ENCODE measurements at places on chromosomes 4 and X. TPM values are rescaled to one million over a fixed set of nuclear protein-coding genes. Genes with fewer than 3 reads are reported as not detected.

GRCh38 chr4:111187108-111187507 lies 564.2 kb upstream of the PITX2 start:
- peak; percentile 38 for DNase-seq

- peak; percentile 18 for DNase-seq
Observed at GRCh38 chrX:4787971-4788370, 1074.5 kb upstream of the PRKX start.

DNA sequence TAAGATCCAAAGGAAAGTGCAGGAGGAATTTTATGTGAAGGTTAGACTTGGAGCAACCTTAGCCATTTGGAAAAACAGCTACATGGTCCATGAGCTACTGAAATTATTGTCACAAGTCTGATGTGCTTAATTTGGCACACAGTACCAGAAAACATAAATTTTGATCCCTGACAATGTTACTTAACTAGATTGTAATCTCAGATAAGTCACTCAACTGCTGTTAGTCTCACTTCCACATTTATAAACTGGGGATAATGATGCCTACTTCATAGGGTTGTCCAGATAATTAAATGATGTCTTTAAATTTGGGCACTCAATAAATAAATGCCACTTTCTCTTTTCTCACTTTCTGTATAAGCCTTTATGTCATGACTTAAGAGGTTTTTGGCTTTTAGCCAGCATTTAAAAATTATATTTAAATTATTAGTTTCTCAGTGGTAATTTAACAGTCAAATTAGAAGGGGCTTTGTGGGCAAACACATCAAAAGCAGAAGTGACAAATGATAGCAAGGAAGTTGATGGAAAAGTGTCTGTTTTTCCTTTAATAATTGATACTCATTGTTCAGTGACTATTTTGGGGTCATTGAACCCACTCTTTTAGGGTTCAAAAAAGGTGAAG lies 58.3 kb downstream of the PAQR3 start:
- no peak for DNase-seq

GRCh38 chr4:42633605-42634388 lies 23.1 kb downstream of the ATP8A1 start:
- no peak for DNase-seq

- no peak for DNase-seq
Observed at GRCh38 chr4:45119376-45119775, 393.0 kb upstream of the GNPDA2 start.

- DNase-seq: no peak
Observed at GRCh38 chr4:163587867-163588266, 93.4 kb downstream of the TMA16 start.

- no peak for DNase-seq
Observed at GRCh38 chr4:85029453-85029852, 63.0 kb upstream of the WDFY3 start.

DNA sequence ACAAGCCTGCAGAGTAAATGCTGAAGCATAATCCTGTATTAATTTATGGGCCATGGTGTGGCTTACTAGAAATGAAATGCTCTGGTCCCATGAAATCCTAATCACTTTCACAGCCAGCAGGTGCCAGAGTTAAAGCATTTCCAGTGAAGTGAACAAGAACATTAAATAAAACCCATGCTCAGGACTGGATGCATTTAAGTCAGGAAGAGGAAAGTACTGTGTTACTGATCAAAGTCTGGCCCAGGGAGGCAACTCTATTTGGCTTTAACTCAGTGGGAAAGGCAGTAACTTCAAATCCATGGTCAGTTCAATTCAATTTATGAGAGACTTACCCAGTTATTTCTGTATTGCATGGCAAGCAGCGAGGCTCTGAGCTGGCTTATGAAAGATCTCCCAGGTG lies 29.2 kb downstream of the AGA start:
- no peak for DNase-seq

DNA sequence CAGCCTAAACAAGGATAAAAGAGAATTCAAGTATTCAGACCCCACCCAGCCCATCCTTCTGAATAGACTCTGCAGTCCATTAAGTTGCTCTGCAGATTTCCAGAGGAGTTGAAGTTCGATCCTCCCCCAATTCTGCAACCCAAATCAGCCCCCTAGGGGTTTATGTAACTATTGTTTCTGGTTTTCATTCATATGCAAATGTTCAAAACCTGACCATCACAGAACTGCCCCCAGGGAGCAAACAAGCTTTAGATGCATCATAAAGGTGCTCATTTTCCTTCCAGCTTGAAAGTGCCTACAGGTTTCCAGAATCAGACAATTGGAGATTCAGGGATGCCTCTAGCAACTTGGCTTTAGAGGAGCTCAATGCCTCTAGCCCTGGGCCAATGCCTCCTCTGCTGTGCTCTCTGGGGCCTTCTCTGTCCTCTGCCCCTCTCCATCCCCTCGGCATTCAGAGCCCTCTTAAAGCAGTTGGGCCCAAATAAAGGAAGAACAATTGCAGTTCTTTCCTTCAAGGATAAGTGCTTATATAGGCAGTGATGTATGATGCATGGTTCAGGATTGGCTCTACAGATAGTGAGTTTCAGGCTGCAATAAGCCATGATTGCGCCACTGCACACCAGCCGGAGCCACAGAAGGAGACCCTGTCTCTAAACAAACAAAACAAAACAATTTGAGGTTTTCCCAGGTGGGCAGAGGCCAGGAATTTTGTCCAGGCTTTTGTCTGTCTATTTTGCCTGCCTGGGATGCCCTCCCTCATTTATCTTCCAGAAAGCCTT lies 23.5 kb upstream of the SPINK2 start:
- DNase-seq: no peak

C4orf54 gene
- total RNA-seq: under 0.01 TPM

DNA sequence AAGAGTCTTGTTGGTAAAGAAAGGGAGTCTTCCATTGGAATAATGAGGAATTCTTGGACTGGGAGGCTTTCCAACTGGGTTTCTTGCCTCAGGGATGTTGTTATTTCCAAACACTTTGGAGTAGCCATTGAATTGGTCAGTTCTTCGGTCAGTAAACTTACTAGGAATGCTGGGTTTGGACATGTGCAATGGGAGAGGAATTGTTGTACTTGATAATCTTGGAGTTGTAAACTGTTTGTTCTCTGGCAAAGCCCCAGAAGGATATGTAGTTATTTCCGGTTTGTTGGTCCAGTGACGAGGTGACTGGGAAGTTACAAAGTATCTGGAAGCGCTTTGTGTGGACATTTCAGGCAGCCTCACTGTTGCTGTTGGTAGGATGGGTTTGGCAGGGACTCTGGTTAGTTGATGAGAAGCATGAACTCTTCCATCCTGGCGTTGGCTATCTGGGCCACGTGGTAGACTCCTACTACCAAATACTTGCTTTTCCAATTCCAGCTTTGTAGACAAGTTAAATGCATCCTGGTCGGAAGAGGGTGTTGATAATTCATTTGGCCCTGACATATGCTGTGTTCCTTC lies 25.9 kb downstream of the MXRA5 start:
- DNase-seq: no peak

GRCh38 chrX:134528960-134529359 lies 69.0 kb downstream of the HPRT1 start:
- DNase-seq: no peak

CCDC149 gene
- total RNA-seq: 4.2 TPM

DNA sequence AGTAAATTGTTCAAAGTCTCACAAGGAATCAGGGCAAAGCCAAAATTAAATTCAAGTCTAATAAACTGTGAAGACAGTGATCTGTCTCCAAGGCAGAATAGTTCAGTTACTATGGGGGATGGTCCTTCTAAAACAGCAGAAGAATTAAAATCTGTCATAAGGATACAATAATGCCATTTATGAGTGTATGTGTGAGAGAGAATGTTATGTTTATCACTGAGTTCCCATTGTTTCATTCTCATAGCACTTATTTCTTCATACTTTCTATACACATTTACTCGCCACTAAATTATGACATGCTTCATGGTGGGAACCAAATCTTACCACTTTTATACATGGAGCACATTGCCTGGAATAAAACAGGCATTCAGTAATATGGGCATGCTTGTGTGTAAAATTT lies 102.5 kb downstream of the AMMECR1 start:
- DNase-seq: no peak

All from bronchial epithelial cell (primary cell).